ENCODE measurements at places on chromosomes 2 and 18.

GRCh38 chr2:108367014-108367413 is 10.7 kb upstream of the SULT1C4 start:
- DNase-seq, result no peak

- DNase-seq, result no peak
Measured at GRCh38 chr2:112150851-112151250, 12.7 kb downstream of the FBLN7 start.

- DNase-seq, result peak; percentile 13
Measured at GRCh38 chr18:9673296-9674251, 34.5 kb upstream of the RAB31 start.

GRCh38 chr2:37733251-37733650 is 61.8 kb upstream of the CDC42EP3 start:
- DNase-seq, result no peak

DNA sequence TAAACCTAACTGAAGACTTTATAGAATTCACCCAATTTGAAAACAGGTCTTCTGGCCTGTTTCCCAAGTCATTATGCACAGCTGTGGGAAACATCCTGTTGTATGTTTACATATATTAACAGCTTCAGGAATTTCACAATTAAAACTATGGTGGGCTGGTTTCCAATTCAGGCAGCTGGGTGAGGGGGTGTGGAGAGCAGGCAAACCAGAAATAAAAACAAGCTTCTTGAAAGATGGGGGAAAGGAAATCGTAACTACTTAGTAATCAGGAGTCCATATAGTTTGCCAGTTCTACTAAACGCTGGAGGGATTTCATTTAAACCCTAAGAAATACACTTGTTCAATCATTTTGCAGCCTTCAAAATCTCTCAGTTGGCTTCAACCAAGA is 22.8 kb downstream of the ATP8B1 start:
- no peak for DNase-seq

DNA sequence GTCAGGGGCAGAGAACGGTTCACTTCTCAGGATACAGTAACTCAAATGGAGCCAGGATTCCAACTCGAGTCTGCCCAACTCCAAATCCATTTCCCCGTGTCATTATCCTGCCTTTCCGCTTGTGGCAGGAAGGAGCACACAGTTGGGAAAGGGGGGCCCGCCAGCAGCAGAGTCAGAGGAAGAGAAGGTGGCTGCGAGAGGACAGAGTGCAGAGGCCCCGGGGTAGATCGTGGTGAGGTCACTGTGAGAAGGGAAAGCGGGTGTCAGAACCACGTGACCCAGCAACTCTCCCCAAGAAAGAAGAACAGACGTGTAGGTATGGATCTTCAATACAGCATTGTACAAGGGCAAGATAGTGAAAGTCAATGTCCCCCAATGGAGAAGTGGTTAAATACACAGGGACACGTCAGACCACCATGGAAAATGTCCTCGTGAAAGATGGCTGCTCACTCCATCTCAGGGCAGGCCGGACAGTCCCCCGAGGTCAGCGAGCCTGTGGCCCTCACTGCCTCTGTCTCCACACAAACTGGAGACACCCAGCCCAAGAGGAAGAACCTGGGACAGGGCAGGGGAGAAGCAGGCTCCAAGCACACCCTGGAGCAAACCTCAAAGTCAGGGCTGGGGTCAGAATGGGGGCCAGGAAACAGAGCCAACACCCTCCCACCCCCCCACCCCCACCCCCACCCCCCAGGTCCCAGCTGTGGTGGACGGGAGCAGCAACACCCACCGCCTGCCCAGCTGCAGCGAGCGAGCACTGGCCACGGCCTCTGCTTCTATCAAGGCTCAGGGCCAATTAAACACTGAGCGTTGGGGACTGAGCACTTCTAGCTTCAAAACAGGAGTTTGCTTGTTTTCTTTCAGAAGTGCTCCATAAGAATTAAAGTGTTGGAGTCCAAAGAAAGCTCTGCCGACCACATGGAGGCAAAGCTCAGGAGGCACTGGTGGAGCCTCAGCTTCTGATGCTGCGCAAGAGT is 92.7 kb downstream of the EIPR1 start:
- DNase-seq, result no peak

DNA sequence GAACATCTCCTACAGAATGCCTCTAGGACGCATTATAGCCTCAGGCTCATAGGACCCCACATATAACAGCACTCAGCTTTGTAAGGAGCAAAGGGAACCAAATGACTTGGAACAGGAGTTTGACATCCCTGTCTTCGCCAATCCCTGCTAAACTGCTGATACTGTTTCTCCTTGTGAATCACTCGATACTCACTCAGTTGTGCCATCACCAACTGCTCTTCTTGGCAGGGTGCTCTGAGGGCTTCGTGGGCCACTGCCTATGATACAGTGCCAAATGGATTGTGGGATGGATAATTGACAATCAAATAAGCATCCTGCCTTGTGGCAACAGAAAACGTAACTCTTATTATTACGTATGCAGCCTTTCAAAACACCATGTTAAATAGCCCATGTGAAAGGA is 396.3 kb downstream of the RIT2 start:
- DNase-seq, result no peak

GRCh38 chr2:156242874-156243273 is 89.6 kb downstream of the NR4A2 start:
- no peak for DNase-seq

DNA sequence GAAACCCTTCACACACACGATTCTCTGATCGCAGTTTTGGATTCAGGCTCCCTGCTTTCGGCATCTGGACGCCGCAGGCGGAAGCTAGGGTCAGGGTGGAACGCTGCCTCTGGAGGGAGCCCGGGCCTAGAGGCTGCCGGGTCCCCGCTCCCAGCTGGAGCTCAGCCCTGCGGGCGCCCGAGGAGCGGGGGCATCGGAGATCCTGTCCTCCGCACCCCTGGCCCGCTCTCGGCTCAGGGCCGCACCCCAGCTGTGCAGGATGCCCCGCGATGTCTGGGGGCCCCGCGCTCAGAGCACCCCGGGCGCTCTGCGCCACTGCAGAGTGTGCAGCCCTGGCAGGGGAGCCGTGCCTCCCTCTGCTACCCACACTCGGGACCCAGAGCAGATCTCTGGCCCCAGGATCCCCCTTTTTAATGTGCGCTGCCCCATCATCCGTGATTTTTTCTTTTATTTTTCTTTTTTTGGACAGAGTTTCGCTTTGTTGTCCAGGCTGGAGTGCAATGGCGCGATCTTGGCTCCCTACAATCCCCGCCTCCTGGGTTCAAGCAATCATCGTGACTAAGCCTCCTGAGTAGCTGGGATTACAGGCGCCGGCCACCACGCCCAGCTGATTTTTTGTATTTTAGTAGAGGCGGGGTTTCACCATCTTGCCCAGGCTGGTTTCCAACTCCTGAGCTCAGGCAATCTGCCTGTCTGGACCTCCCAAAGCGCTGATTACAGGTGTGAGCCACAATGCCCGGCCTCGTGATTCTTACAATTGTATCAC is 54.8 kb upstream of the TUBA3E start:
- DNase-seq, result no peak

- no peak for DNase-seq
Measured at GRCh38 chr18:5542515-5543035, 1.2 kb downstream of the EPB41L3 start.

DNA sequence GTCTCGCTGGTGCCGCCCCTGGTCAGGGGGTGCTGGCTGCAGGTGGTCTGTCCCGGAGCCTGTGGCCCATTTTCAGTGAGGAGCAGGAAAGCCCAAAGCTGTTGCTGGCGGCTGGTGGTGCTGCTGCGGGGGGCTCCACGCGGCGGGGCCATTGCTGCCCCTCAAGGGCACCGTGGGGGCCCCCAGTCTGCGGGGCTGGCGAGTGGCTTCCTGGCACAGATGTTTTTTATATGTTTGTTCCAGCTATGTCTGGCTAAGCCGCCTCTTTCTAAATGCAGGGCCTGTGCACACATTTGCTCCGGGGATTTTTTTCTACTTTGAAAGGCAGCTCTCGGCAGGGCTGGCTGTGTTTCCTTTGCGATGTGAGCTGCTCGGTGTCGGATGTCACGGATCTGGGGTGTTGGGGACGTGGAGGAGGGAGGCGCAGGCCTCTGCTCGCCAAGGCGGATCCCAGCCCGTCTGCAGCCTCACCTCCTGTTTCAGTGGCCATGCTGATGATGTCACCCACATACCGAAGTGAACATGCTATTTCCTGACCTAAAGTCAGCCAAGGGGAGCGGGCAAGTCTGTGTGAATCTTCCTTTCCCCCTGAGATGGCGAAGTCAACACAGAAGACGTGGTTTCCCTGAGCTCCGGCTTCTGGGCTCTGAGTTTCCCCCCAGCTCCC is 112.0 kb upstream of the CTDP1 start:
- DNase-seq, result no peak

DNA sequence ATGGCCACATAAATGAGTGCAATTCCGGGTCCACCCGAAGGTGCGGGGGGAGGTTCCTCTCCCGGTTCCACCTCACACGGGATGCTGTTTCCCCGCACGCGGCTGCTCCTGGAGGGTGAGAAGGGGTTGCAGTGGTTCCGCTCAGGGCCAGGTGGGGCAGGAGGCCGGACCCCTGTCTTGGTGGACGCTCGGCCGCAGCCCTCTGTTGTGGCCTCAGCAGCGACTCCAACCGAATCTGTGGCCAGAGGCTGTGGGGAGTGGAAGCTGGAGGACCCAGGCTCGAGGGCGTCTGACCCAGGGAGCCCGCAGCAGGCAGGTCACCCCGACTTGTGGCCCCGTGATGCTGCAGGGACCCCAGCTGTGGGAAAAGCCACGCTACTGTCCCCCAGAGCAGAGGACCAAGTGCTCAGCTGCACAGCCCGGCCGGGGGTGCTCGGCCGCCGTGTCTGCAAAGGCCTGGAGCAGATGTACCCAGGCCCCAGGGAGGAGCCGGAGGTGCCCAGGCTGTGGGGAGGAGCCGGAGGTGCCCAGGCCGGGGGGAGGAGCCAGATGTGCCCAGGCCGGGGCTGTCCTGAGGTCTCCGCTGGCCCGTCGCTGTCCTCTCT is 83.9 kb downstream of the RTP5 start:
- no peak for DNase-seq

- DNase-seq, result no peak
Measured at GRCh38 chr18:5107988-5108387, 89.1 kb downstream of the AKAIN1 start.

GRCh38 chr2:222734703-222735014 is 63.2 kb downstream of the MOGAT1 start:
- no peak for DNase-seq

- no peak for DNase-seq
Measured at GRCh38 chr2:171811245-171811628, 82.8 kb downstream of the SLC25A12 start.

DNA sequence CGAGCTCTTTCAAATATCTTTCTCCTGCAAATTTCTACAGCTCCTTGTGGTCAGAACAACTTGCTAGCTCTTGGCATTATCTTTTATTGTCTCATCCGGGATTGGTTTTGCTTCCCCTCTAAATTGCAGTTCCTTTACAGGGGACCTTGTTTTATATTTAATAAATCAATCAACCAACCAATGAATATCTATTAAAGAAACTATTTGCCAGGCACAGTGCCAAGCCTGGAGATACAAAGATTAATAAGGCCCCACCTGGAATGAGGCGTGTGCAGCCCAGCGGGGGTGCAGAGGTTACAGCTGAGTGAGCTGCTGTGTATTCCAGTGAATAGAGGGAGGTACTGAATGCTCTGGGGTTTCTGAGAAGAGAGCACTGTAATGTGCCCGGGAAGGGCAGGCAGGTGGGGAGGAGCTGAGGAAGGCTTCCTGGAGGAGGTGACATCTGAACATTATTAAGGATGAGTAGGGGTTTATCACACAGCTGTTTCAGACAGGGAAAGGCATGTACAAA is 51.8 kb downstream of the LIPG start:
- no peak for DNase-seq

GRCh38 chr2:72236445-72237067 is 88.9 kb upstream of the CYP26B1 start:
- no peak for DNase-seq

DNA sequence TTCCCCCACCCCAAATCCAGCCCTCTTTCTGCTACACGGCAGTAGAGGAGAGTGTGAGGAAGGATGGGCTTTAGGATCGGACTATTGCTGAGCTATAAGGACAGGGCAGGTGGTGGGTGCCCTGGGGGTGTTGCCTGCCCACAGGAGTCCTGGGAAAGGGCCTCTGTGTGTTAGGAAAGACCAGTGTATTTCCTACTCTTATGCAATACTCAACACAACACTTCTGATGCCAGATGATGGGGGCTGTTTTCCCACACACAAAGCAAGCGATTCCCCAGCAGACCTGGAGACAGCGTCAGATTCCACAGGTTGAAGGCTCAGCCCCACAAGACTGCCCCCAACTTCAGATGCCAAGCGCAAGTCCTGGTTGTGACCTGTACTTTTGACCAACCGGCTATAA is 91.0 kb upstream of the LCLAT1 start:
- DNase-seq, result no peak

DNA sequence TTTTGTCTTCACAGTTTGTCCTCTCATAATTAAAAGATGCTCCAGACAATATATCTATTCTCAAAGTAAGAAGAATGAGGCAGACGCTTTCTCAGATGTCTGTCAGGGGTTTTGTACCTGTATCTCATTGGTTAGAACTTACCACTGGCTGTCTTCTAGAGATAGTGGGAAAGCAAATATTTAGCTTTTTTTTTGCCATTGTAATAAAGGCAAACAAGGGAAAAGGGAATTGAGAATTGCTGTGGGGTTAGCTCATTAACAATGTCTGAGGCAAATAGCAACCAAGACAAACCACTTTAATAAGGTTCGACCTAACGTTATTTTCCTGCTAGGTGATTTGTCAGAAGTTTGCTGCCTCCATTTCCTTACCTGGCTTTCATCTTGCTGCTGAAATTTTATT is 30.0 kb downstream of the ZNF638 start:
- DNase-seq, result no peak

- no peak for DNase-seq
Measured at GRCh38 chr18:32244881-32245280, 55.0 kb downstream of the MEP1B start.

- no peak for DNase-seq
Measured at GRCh38 chr2:99442837-99443236, 47.0 kb downstream of the REV1 start.

DNA sequence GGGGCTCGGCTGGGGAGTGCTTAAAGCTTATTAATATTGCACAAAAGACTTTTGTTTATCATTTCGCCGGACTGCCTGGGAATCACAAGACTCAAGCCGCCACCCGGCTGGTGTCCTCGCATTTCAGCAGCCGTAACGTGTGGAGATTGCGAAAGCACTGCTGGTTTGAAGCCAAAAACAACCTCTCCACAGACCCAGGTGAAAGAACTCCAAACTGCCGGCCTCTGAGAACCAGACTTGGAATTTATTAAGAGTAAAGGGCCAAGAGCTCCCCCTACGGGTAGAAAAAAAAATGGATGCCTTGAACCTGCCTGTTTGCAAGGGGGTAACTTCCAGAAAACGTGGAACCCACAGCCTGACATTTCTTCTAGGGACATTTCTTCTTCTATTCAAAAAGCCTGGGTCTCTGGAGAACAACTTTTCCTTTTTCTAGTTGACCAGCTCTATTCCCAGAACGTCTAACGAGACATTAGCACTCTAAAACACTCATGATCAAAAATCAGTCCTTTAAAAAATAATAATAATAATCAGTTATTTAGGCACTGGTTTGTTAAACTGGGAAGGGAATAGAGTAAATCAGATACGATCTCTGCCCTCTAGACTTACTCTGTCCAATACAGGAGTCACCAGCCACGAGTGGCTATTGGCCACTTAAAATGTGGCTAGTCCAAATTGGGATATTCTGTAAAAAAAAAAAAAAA is 216.3 kb downstream of the C1D start:
- no peak for DNase-seq
